Omental fat pad (tissue), 4 donors: ENCODE measurements at places on chromosomes 5 and 9.

DNA sequence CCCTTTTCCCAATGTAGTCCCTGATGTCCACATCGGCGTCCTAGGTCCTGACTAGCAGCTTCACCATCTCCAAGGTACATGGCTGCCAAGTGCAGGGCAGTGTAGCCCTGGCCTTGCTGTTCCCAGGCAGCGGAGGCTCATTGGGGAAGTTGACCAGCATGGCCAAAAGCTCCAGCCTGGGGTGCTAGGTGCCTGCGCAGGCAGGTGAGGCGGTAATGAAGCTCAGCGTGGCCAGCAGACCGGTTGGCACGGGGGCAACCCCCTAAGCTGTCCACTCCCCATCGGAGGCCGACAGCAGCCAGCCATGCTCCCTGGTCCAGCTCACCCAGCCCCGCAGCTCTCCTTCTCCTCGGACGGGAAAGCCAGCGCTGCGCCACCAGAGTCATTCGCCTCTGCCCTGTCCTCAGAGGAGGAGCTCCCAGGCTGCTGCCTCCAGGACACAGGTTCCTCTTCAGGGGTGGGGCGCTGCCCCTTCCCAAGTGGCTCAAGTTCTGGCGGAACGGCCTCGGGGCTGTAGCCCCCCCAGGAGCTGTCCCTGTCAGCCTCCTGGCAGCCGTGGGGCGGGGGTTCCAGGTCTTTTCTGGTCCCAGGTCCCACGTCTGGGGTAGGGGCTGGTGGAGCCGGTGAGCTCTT, 1218.2 kb downstream of the FOXD4L5 start:
- no peak for DNase-seq

DNA sequence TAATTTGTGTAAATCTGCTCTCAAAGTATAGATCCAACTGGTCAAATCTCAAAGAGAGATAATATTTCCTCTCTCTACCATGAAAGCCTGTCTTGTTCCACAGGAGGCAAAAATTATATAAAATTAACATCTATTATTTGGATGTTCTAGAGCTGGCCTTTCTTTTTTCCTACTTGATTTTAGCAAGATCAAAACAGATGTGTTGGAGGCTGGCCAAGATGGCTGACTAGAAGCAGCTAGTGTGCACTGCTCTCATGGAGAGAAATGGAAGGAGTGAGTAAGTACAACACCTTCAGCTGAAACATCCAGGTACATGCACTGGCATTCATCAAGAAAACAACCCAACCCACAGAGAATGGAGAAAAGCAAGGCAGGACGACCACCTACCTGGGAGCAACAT, 298.6 kb upstream of the SLC24A2 start:
- DNase-seq: no peak

- no peak for DNase-seq
Measured at GRCh38 chr5:88707216-88707965, 175.6 kb downstream of the MEF2C start.

DNA sequence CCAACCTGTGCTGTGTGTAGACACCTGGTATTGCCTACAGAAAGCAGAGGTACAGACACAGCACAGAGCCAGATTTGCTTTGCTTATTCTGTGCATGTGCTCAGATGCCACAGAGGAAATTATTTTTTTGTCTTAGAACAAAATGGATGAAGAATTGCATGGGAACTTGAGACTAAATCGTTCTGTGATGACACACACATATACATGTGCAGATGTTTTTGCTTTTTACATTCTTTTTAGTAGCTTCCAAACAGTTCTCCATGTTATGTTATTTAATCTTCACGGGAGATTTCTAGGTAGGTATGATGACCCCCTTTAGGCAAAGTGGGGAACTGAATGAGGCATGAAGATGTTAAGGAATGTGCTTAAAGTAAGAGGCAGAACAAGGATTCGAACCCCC, 221.5 kb upstream of the PANK3 start:
- no peak for DNase-seq

- DNase-seq: no peak
Measured at GRCh38 chr5:67192719-67193438, 3.7 kb downstream of the CD180 start.

DNA sequence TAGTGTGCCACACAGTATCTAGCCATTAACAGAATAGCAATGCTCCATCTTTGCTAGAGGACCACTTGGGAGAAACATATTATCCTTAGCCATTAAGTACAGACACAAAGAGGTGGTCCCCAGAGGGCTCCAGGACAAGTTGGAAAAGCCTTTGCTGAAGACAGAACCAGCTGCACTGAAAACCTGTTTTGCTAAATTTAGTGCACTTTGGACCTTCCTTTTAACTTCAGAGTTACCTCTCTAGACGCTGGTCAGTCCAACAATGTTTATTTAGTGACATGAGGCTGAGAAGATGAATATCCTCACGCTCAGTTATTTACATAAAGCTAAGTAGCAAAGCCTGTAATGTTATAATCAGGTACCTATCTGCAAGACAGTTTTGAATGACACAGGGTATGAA, 265.0 kb upstream of the ZNF608 start:
- no peak for DNase-seq

DNA sequence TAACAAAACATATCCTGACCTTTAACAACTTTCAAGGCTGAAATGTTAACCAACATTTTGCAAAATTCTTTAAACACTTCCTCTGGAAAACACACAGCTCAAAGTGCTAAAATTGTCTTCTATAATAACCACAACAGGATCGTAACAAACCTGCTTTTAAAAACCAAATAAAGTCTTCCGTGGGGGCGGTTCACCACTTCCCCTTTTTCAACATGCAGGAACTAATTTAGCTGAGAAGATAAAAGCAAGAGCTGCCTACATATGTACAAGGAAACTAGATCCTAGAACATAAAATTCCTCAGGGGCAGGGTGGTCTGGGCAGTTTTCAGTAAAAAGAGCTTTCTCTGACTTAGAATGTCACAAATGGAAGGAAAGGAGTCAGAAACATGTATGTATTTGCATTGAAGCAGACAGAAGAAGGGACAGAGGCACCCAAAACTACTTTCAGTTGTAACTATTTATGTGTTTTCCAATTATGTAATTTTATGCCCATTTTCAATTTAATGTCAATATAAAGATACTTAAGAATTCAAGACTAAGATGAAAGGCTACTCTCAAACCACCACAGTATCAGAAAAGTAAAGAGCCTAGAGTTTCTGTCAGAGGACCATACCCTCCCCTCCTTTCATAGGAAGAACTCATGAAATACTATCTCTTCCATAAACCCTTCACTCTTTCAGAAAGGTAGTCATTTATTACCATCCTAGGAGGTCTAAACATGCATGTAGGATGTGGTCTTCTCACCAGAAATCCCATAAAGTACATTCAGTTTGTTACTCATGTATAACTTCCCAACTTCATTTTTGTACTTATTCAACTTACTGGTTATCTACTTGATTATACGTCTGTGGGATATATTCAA, 185.9 kb upstream of the RASA1 start:
- no peak for DNase-seq

- no peak for DNase-seq
Measured at GRCh38 chr5:39714036-39714698, 289.4 kb upstream of the DAB2 start.

- DNase-seq: no peak
Measured at GRCh38 chr5:111134864-111135263, 42.7 kb downstream of the WDR36 start.

DNA sequence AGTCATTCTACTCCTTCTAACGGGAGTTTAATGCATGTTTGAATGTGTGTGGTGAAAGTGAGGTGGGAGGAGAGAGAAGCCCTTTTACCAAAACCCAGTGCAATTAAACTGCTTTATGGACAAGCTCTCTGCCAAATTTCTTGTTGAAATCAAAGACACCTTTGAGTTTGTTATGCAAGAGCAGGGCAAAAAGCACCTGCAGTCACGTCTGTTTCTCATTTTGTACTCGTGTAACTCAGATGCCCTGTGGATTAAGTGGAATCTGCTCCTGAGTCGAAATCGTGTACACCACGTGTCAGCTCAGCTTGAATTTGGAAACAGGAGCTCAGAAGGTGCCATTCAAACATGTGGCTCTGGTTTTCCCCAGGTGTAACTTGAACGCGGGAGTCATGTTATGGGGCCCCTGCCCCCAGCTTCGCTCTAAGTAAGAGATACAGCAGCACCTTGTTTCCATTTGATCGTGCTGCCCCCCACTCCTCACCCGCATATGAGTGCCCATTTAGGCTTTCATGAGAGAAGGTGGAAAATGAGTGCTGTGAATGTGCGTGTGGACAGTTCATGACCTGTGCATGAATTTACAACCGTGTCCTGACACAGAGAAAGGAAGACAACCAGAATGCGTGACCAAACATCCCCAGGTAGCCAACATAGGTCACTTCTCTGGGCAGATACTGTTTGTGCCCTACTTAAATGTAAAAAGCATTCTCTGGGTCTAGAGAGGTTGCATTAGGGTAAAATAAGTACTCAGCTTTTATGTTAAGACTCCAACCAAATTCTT, 347.0 kb upstream of the SLC30A5 start:
- no peak for DNase-seq

DNA sequence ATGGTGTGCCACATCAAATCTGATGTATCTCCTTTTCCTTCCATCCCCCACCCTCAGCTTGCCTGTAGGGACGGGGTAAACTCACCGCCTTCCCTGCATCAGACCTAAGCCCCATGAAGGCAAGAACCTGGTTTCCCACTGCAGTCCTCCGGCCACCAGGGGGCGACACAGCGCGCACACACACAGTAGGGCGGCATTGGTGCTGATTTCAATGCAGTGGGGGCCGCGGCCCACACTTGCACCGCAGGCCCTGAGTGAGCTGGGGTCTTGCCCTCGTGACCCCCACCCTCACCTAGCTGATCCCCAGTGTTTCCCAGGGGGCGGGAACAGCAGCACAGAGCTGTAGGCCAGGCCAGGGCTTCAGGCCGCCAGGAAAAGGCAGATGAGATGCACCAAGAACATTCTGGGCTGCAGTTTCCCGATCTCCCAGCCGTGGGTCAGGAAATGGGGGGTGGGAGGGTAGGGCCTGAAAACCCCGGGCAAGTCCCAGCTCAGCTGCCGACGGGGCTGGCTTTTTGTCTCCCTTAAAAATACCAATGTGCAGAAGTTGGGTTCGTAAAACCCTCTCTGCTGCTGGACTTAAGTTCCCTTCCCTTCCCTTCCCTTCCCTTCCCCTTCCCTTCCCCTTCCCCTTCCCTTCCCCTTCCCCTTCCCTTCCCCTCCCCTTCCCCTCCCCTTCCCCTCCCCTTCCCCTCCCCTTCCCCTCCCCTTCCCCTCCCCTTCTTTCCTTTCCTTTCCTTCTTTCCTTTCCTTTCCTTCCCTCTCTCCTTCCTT, 19.5 kb downstream of the FAM163B start:
- DNase-seq: no peak

GRCh38 chr5:74222806-74223205, 417.7 kb downstream of the ENC1 start:
- no peak for DNase-seq

- DNase-seq: no peak
Measured at GRCh38 chr9:129111528-129112151, 425 bp downstream of the PTPA start.

DNA sequence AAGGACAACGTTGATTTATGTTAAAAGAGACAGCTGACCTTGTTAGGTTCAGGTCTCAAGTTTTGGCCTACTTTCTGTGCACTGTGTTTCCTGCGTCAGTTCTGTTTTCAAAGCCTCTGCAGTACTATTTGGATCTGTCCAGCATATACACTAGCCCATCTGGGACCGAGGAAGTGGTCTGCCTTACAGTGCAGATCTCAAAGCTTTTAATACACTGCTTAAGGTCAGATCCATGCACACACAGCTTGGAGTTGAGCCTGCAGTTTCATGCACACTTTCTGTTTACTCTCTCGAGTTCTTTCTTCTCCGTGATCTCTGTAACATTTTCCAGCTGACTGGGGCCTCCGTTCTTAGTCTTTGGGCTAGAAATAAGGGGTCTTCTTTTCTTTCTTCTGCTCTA, 24.1 kb downstream of the CARTPT start:
- no peak for DNase-seq

DNA sequence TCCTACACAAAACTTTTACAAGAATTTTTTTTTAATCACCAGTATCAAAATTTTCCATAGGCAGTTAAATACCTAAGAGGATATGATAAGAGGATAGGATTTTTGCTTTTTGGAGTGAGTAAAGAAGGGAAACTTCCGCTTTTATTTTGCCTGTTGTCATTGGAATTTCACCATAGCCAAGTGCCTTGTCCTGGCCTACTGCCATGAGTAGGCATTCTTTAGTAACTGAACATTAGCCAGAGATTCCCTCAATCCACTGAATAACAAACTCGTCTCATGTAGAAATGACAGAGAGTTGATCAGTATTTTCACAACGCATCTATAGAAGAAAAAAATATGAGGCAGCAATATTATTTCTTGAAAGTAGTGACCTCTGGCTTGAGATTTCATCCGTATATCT, 289.6 kb upstream of the ADAMTSL1 start:
- DNase-seq: no peak

DNA sequence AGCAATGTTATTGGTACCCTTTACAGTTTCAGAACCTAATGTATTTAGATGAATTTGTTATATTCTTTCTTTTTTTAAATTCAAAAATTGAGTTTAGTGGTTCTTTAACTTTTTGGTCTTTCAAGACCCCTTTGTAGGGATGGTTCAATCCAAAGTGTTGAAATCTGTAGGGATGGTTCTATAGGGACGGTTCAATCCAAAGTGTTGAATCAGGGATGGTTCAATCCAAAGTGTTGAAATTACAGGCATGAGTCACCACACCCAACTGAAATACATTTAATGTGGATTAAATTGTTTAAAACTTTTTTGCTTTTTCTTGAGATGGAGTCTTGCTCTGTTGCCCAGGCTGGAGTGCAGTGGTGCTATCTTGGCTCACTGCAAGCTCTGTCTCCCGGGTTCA, 30.6 kb downstream of the SNX2 start:
- DNase-seq: no peak

DNA sequence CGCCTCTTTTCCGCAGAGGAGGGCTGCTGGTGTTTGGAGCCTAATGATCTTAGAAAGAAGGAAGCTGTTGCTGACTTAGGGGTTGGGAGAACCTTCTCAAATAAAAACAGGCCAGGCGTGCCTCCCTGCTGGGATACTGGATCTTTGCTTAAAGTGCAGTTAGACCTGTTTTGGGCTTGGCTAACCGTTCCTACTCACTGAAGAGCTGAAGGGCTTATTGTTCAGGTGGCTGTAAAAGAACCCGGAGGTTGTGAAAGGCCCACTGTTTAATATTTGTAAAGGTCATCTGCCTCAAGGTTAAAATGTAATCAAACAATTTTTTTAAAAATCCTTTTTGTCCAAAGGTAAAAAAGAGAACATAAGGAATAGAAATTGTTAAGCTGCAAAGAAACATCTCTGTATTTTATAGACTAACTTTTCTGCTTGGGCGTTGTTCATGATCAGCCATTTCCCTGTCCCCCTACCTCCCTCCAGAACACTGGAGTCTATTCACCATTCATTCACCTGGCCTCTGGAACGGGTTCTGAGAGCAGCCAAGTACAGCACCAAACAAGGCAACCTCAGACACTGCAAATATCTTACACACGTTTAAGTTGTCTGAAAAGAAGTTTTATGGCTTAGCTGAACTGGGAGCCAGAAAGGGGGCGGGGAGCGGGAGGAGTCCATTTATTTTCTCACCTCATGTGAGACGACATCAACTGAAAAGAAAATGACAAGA, 18.6 kb upstream of the MTMR12 start:
- DNase-seq: no peak

- no peak for DNase-seq
Measured at GRCh38 chr5:25964009-25964372, 1074.4 kb downstream of the CDH9 start.

- no peak for DNase-seq
Measured at GRCh38 chr9:96448546-96449170, 1.3 kb upstream of the HABP4 start.

GRCh38 chr5:67416986-67417385, 220.4 kb upstream of the CD180 start:
- DNase-seq: no peak

- no peak for DNase-seq
Measured at GRCh38 chr9:83588256-83588655, 34.7 kb upstream of the IDNK start.

GRCh38 chr5:11494340-11494739, 409.9 kb downstream of the CTNND2 start:
- no peak for DNase-seq
